ENCODE measurements at places on chromosomes 11 and 22. TPM values are rescaled to one million over a fixed set of nuclear protein-coding genes. Genes with fewer than 3 reads are reported as not detected.

- no peak for DNase-seq
Measured at GRCh38 chr22:17438026-17438425, 68.8 kb downstream of the CECR2 start.

- no peak for DNase-seq
Measured at GRCh38 chr11:44088871-44089270, 6.6 kb upstream of the EXT2 start.

DNA sequence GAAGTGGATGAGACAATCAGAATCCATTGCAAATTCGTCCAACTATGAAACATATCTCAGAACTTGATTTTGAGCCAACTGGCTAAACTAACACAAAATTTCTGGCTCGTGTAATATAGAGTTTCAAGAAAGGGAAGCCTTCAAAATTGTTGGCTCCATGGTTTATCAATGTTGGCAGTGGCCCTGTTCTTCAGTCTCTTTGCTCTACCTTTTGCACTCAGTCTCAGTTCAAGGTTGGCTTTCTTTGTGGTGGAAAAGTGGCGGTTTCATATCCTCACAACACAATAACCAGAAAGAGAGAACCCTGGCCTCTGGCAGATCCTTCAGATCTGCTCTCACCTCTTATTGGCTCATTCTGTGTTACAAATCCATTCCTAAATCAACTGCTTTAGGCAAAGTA lies 473.8 kb upstream of the API5 start:
- no peak for DNase-seq

GRCh38 chr11:29190313-29190712 lies 826.5 kb downstream of the KCNA4 start:
- no peak for DNase-seq

Gene FAM76B
- polyA plus RNA-seq: 11.5 TPM

Gene CRYBB3
- polyA plus RNA-seq: not detected

Gene OR52K2
- polyA plus RNA-seq: not detected

DNA sequence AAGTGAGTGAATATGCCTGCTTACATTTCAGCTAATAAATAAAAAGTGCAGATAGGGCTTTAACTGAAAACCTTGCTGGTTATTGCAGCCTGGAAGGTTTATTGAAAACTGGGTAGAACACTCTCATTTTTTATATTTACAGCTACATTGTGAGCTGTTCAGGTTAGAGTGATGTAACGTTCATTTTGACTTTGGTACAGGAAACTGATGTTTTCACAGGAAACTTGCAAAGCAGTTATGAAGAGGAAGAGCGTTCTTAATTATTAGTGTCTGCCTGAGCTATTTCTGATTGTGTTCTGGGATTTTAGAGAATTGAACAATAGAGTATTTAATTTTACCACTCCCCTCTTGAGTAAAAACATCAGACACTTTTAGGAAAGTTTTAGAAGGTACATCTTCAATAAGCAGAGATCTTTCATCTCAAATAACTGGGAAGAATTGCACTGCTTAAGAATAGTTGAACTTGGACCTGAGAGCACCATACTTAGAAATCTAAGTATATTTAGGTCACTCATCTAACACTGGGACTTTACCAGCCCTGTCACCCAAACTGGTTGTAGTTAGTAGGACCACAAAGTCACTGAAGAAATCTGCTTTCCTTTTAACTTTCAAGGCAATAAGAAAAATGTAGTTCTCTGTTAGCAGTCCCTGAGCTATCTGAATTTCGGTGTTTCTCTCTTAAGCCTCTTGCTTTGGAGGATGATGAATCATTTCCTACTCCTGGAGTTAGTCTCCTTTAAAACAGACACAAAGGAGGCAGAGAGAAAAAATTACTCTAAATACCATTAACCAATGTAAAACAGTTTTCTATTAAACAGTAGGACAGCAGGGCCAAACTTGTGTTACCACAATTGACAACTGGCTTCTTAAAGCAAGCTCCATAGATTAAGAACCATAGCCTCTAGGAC lies 128.6 kb upstream of the DDI1 start:
- peak; percentile 13 for DNase-seq

Gene KLHDC7B
- polyA plus RNA-seq: 4.5 TPM

Gene MMP12
- polyA plus RNA-seq: not detected

Gene SCGB1C1
- not detected for polyA plus RNA-seq

GRCh38 chr11:118841469-118842242 lies 42.0 kb upstream of the CXCR5 start:
- no peak for DNase-seq

GRCh38 chr11:107017104-107017432 lies 1.2 kb downstream of the GUCY1A2 start:
- no peak for DNase-seq

GRCh38 chr11:130675917-130676316 lies 227.5 kb downstream of the ADAMTS15 start:
- no peak for DNase-seq

DNA sequence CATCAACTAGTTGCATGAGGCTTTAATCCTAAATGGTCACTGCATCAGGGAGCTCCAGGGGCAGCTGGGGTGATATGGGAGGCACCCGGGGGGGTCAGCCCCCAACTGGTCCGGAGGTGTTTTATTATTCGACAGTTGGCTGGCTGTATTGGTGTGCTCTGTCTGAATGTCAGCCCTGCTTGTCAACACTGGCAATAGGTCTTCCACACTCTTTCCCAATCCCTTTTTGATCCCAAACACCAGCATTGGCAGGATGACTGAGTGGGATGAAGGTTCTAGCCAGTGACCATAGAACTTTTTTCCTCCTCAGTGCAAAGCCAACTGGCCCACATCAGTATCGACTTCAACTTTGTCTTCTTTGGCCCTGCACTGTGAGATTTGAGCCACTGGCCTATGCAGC lies 8.9 kb upstream of the LDLRAD3 start:
- DNase-seq: no peak

Gene PGR
- not detected for polyA plus RNA-seq

Gene OR2AT4
- not detected for polyA plus RNA-seq

GRCh38 chr11:122789907-122790306 lies 48.4 kb upstream of the CRTAM start:
- no peak for DNase-seq

GRCh38 chr11:47225552-47226400 lies 11.0 kb downstream of the DDB2 start:
- peak; percentile 31 for DNase-seq

GRCh38 chr11:30553521-30554110 lies 32.5 kb downstream of the MPPED2 start:
- no peak for DNase-seq

GRCh38 chr11:19025481-19026406 lies 34.8 kb downstream of the MRGPRX2 start:
- no peak for DNase-seq

GRCh38 chr22:18000441-18001039 lies 23.8 kb downstream of the MICAL3 start:
- no peak for DNase-seq

Gene BRSK2
- polyA plus RNA-seq: 0.12 TPM

GRCh38 chr11:19892876-19893275 lies 180.2 kb downstream of the NAV2 start:
- no peak for DNase-seq

DNA sequence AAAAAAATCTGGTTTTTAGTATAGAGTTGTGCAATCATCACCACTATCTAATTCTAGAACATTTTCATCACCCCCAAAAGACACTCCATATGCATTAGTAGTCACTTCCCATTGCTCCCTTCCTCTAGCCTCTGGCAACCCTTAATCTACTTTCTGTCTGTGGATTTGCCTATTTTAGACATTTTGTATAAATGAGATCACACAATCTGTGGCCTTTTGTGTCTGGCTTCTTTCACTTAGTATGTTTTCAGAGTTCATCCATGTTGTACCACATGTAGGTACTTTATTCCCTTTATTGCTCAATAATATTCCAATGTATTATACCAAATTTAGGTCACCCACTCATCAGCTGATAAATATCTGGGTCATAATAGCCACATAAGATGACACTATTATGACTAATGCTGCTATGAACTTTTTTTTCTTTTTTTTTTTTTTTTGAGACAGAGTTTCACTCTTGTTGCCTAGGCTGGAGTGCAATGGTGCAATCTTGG lies 67.5 kb upstream of the SCUBE2 start:
- DNase-seq: no peak

DNA sequence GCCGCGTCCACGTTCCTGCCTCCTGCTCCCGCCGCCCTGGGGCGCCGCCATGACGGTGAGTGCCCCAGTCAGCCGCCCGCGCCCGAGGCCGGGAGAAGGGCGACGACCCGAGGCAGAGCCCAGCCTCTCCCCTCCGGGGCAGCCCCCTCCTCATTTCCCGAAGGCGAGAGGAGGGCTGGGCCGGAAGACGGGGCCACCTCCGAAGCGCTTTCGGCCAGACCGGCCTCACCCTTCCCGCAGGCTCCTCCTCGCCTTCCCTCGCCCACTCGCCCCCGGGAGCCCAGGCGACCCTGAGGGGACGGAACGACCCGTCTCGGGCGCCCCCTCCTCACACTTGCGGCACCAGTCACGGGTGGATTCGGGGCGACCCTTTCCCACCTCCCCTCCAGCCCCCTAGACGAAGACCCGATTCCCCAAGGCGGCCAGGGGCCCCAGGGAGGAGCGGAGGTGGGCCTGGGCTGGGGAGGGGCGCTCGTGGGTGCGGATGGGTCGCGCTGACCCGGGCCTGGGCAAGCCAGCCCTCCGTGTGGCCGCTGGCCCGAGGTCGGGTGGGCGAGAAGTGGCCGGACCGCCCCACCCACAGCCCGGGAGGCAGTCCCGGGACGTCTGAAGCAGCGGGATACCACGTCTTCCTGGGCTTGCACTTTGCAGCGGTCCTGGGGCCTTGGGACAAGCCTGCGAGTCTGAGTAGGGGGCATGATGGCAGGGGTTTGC lies 49.7 kb downstream of the TRIOBP start:
- peak; percentile 9 for DNase-seq

GRCh38 chr11:14544611-14545010 lies 24.4 kb upstream of the PSMA1 start:
- DNase-seq: no peak

Gene OR52E8
- not detected for polyA plus RNA-seq

GRCh38 chr11:11250470-11250869 lies 102.6 kb downstream of the CSNK2A3 start:
- DNase-seq: no peak

DNA sequence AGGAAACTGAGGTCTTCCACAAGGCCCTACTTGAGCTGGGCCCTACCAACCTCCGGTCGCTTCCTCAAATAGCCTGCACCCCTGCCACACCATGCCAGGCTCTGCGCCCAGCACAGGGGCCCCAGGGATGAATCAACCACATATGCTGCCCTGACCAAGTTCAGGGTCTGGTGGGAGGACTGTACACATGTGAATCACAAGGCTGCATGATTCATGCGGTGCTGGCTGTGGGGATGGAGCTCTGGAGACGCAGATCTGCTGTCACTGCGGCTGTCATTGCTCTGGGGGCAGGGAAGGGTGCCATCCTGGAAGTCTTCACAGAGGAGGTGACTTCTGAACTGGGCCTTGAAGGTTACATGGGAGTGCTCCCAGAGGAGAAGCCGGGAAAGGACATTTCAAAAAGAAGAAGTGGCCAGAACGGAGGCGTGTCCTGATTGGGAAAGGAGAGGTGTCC lies 21.5 kb downstream of the CYTH4 start:
- no peak for DNase-seq

- DNase-seq: no peak
Measured at GRCh38 chr11:111838054-111838453, 33.3 kb downstream of the ALG9 start.

DNA sequence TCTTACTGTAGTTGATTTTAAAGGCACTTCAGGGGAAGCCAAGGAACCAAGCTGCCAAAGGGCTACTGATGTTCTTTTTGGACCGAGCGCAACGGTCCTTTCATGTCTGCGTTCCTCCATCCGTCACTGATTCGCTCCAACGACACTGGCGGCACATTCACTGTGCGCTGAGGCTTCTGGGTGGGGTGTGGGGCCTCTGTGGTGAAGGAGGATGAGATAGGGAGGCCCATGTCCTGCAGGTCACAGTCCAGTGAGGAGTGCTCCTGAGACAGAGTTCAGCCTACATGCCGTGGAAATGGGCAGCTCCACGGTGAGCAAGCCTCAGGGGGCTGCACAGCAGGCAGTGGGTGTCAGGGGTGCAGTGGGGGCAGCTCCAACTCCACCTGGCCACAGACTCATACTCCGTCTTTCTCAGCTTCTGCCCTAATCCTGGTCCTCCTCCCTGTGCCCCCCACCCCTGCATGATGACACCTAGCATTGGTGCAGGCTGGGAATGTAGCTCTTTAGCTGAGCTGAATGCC lies 87.8 kb upstream of the SHANK2 start:
- no peak for DNase-seq

Gene NEU3
- 2.0 TPM for polyA plus RNA-seq

DNA sequence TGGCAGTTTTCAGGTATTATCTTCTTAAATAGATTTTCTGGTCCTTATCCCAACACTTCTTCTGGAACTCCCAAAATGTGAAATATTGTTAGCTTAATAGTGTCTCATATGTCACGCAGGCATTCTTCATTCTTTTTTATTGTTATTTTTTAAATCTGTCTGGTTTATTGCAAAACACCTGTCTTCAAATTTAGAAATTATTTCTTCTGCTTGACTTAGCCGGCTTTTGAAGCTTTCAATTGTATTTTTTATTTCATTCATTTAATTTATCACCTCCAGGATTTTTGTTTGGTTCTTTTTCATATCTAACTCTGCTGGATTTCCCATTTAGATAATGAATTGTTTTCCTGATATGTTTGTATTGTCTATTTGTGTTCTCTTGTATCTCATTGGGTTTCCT lies 49.9 kb downstream of the KCNQ1OT1 start:
- no peak for DNase-seq

DNA sequence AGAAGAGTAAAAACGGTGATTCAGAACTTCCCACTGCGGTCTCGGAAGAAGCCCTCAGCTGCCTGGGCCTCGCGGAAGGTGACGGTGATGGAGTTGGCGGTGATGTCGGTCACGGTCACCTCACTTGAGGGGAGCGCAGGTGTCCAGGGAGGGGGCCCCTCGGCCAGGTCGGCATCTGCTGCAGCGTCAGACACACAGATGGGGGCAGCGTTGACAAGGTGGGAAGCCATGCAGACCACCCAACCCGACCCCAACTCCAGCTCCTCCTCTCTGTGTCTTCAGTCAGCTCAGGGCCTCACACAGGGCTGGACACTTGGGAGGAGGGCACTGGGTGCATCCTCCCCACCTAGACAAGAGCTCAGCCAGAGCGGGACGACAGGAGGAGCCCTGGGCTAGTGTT lies 18.6 kb downstream of the CBX7 start:
- DNase-seq: no peak

- no peak for DNase-seq
Measured at GRCh38 chr11:70582886-70583641, 184.7 kb downstream of the CTTN start.

Gene USH1C
- not detected for polyA plus RNA-seq

GRCh38 chr11:68686486-68686885 lies 2.1 kb downstream of the GAL start:
- DNase-seq: no peak

Gene DKK3
- polyA plus RNA-seq: 0.76 TPM

Gene HOATZ
- polyA plus RNA-seq: not detected
